ENCODE measurements at places on chromosomes 7 and 10.

DNA sequence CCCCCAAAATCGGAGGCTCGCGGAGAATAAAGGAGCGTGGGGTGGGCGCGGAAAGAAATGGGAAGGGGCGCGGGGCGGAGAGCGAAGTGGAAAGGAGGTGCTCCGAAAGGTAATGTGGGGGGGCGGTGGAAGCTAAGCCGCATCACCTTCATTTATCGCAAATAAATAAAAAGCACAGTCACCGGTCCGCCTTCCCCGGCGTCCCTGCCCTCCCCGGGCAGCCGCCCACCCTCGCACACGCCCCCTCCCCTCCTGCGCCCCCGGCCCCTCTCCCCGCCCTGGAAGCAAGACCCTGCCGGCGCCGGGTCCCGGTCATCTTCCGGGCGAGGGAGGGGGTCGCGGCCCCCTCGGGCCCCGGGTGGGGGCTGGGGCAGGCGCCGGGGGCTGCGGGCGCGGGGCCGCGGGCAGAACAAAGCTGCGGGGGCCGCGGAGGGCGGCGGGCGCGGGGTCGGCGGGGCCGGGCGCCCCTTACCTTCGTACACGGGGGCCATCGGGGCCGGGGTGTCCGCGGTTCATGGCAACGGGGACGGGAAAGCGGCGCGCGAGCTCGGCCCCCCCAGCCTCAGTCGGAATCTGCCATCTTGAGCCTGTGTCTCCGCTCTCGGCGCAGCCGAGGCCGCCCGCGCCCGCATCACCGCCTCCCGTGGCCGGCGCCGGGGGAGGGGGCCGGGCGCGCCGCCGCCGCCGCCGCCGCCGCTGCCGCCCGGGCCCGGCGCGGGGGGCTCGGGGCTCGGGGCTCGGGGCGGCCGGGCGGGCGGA lies 486 bp downstream of the HIPK2 start:
- peak; percentile 39 for DNase-seq

DNA sequence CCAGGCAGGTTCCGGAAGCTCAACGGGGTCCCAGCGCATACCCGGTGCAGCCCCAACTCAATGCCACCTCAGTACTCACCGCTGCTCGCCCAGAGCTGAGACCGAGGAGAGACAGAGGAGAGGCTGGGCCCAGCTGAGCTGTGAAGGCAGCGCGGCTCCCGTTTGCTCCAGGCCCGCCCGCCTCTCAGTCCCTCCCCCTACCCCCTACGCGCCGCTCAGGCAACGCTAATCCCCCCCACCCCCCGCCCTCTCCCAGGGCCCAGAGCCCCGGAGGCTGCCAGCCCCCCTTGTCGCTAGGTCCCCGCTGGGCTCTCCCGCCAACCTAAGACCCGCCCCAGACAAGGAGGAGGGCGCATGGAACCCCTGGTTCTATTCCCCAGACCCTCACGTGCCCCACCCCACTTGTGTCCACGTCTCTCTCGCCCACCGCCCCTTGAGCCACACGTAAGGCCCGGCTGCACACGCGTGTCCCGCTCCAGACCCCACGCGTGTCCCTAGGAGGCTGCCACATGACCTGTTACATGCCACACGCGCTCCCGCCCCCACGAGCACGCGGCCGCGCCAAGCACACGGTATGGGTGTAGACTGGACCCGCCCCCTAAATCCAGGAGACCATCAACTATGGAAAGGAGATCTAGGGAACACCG lies at the start of gene PSD:
TSS of gene PSD (minus strand) at position 164 of the 647 bp plus-strand sequence. CDS start 1,747 bp downstream, outside the sequence.
- DNase-seq: no peak

DNA sequence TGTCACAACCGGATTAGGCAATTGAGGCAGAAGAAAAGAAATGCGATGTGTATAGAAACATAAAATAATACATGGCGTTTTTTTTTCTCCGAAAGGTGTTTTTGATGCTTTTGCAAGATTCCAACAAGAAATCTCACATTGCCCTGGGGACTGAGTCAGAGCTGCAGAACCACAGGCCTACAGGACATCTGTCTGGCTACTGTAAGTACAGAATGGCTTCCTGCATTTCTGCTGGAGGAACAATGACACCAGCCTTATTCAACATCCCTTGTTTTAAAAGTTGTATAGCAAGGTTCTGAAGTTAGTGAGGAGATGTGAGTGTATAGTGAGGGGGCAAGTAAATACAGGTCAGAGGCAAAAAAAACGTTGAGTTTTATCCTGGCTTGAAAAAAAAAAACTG lies 256.4 kb downstream of the ABCA13 start:
- no peak for DNase-seq

DNA sequence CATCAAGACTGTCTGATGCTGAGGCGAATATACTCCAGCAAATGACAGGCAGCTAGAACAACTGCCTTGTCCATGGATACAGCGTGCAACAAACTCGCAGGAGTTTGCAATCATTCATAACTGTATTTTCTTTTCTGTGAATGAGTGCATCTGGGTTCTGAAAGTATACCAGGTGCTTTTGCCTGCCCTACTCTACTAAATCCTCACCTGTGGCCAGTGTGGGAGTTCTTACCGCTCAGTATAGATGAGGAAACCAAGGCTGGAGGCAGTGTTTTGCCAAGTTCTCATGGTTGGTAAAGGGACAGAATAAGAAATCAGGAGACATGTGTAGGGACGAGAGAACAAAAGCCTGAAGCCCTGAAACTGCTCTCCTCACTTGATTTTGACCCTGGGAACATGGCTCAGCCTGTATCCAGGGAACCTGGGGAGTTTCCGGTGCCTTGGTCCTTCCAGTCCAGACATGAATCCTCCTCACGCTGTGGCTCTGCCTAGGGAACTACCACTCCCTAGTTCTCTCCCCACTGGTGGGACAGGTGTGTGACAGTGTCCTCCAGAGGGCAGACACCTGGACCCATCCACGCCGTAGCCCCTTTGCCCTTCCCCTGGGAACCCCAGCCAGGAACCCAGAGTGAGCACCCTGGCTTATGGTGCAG lies 142.0 kb downstream of the CDH23 start:
- no peak for DNase-seq

DNA sequence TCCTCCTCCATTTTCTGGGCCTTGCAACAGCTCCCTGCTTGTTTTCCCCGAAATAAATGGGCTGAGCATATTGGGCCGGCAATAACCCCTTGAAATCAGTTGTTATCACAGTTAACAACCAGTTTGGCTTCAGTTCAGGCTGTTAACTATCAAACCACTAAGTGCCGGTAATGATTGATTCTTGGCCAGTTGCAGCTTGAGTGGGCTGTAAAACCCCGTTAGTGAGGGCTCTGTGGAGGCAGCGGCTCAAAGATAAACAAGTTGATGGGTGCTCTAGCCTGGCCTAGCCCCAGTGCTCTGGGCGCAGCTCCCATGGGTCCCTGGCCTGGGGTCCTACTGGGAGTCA lies 8.3 kb downstream of the FGF8 start:
- no peak for DNase-seq

DNA sequence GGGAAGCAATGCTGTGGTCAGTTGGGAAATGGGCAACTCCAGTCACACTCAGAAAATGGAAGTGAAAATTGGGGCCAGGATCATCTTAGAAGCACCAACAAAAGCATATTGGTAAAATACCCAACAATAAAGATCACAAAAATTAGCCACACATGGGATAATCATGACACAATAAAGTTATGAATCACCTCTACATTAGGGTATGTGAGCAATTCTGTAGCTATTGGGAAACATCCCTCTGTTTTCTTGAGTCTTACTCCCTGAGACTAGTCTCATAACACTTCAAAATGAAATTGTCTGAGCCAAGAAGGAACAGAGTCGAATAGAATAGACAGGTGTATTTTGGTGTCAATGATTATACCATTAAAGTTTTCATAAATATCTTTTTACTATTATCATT lies 178.3 kb downstream of the DYNC1I1 start:
- DNase-seq: no peak

DNA sequence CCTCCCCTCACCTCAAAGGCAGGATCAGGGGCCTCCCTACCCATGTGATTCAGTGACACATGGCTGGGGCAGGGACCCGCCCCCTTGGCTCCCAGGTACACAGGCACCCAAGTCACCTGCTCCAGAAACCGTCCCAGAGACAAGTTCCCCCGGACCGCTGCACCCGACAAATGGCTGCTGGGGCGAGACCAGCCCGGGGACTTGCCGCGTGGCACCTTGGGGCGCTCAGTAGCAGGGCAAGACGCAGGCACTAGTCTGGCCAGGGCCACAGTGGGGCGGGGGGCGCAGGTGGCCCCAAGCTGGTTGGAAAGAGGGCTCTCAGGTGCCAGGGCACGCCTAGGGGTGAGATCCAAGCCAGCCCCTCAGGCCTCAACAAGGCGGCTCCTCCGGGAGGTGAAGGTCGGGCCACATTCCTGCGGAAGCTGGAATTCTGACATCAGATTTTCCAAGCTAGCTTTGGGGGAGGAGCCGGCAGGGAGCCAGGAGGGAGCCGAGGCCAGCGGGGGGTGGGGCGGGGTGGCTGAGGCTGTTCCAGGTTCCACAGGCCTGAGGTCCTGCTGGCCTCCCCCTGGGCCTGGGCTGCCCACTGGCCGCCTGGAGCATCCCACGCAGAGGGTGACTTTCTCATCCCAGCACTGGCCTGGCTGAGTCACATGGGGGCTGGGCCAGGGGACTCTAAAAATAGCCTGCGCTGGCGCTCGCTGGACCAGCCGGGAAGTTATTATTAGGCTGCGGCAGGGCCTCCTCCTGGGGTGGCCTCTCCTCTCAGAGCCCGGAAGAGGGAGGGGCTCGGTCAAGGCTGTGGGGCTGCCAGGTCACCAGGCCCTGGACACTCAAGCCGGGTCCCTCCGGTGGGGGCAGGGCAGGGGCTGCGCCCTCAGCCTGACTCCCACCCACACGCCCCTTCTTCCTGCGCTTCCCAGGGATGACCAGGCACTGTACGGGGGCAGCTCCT lies 20.5 kb upstream of the INPP5A start:
- DNase-seq: peak; percentile 51

DNA sequence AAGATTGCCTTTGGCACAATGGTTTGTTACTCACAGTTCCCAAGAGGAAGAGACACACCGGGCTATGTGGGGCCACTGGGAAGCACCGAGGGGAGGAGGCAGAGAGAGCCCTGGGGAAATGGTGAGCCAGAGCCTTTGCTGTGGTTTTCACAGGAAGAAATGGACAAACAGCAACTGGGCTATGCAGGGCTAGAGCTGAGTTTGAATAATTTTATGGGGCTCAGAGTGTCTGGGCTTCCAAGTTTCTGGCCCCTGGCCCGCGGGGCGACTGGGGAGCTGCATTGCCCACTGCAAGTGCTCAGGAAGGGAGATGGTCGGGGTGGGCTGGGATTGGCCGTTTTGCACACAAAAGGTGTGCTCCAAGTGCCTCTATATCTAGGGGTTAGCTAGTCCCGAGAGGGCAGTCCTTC lies 92.6 kb downstream of the CHST15 start:
- DNase-seq: no peak

GRCh38 chr10:101535949-101536348 lies 52.1 kb downstream of the POLL start:
- DNase-seq: no peak

DNA sequence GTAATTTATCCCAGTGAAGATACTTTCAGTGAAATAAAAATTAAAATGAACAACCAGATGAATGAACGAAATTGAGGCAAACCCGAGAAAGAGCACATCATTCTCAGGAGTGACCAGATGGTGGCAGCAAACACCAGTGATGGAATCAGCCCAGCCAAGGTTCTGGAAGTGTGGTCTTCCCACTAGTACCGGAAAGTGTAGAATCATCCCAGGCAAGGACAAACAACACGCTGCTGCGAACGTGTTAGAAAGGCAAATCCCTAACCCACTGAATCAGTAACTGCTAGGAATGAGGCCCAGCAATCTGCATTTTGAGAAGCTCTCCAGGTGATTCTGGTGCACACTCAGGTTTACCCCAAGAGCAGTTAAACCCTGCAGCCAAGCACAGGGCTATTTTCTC lies 15.5 kb upstream of the SLC18A3 start:
- DNase-seq: no peak

DNA sequence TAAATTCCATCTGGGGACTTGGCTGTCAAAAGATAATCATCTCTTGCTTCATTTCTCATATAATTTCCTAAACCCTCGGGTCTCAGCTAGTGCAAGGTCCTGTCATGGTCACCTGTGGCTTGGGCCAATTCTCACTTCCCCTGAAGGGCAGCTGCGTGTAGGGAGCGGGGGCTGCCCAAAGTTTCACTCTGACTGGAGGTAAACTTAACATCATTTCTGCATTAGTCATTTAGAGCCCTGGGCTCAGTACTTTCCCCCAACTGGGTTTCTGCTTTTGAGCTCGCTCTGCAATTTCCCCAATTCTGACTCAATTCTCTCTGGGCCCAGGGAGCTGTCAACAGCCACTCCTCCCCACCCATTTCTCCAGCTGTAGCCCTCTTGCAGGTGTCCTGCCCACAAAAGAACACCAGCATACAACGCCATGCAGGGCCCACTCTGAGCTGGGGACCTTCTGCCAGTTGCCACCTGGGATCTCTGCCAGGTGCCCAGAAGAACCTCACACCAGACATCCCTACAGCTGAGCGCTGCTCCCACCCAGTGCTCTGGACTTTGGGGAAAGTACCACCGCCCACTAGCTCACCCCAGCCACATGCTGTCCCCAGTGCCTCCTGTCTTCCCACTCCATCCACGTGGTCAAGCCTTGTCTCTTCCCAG lies 37.9 kb downstream of the VOPP1 start:
- no peak for DNase-seq

DNA sequence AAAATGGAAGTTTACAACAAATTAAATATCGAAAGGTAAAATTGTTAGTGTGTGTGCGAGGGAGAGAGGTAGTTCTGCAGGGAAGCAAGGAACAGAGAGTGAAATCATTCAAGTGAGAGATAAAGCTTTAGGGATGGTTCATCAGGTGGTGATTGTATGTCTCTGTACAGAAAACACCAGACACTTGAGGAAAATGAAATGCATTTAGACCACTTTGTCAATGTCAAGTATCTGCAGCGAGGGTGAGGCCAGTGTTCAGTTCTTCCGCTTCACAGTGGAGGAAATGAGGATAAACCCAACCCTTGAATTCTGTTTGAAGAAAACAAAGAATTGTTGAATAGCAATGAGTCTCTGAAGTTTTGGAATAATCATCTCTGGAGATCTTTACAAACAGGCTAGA lies 14.4 kb upstream of the ITGB1 start:
- no peak for DNase-seq

DNA sequence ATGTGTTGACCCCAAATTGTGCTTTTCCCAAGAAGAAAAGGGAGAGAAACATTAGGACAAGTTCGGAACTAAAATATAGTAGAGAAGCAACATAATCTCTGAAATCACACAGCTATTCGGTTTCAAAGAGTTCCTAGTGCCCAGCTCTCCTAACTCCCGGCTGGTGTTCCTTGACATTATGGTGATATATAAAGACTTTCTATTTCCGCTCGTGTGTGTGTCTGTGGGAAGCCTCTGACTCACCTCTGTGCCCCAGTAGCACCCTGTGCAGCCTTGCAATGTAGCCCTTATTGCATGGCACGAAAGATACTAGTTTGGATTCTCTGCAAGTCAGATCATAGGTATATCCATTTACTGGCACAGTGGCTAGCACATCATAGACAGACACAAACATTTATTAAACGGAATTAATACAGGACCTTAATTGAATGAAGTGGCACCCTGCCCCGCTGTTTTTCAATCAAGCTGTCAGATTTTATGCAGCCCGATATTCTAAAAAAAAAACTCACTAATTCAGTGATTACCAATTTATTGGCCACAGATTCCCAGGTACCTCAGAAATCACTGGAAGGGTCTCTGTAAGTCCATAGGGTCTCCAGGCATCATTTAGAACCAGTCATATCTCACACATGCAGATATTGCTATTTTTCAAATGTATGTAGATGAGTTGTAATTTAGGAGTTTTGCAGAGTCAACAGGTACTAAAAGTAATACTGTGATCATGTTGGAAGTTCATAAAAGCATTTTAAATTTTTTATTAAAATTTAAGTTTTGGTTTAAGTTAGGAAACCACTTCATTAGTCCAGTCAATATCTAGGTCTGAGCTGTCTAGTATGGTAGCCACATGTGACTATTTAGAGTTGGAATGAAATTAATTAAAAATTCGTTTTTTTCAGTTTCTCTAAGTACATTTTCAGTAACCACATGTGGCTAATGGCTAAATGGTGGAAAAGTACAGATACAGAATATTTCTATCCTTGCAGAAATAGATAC lies 43.3 kb downstream of the SFTPD start:
- no peak for DNase-seq
